ENCODE measurements at places on chromosomes 7 and 10.

DNA sequence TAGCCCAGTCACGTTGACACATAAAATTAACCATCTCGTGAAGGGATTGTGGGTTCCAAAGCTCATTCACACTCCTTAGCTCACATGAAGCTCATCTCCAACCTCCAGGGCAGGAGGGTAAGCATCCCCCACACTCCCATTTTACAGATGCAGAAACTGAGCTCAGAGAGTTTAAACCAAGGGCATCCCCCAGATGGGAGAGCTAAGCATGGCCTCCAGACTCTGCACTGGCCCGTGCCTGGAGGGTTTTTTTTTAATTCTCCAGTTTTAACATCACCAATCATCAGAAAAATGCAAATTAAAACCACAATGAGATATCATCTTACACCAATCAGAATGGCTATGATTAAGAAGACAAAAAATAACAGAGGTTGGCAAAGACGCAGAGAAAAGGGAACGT lies 53.3 kb upstream of the TCF7L2 start:
- no peak for DNase-seq

- DNase-seq, result no peak
Measured at GRCh38 chr7:21383227-21384220, 44.4 kb upstream of the SP4 start.

GRCh38 chr7:121138262-121138933 lies 149.9 kb downstream of the CPED1 start:
- no peak for DNase-seq

- no peak for DNase-seq
Measured at GRCh38 chr7:46909601-46910051, 672.3 kb downstream of the TNS3 start.

DNA sequence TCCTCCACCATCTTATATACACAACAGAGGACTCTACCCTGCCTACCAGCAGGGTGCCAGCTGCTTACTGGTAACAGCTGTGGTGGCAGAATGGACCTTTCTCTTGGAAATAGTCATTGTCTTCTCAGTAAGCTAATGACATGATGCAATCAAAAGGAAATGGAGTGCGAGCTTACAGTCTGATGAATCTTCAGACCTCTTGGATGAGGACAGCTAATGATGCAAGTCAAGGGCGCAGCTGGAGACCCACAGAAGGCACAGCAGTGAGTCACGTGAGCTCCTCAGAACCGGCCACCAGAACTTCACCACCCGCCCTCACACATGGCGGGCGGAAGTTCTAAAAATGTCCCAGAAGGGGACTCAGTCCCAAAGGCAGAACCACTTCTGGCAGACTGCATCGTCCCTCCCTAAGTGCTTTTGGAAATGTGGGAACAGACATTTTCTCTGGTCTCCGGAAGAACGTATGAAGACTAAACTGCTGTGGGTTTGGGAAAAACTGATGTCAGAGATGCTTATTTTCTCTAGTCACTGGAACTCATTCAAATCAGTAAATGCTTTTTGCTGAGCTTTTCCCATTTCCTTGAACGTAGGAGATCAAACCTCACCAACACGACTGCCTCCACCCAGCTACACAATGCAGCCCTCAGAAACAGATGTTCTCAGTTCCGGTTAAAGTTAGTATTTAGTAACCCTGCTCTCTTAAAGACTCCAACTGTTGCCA lies 96.4 kb downstream of the FAS start:
- DNase-seq, result no peak

- DNase-seq, result no peak
Measured at GRCh38 chr7:41573443-41573842, 129.4 kb downstream of the INHBA start.

GRCh38 chr7:115056019-115056418 lies 134.1 kb downstream of the MDFIC start:
- no peak for DNase-seq

- no peak for DNase-seq
Measured at GRCh38 chr7:123979876-123980275, 53.0 kb downstream of the TMEM229A start.

DNA sequence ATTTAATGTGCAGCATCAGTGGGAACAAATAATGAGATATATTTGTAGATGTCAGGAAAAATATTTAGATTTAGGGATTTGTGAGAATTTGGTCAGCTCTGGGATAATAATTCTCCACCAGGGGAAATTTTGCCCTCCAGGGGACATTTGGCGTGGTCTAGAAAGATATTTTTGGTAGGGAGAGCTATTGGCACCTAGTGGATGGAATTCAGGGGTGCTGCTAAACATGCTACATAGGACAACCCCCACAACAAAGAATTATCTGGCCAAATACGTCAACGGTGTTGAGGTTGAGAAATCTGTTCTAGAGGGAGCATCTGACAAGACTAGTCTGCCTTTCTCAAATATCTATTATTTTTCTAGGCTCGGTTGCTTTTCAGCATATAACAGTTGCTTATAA lies 2.1 kb downstream of the ADK start:
- no peak for DNase-seq

DNA sequence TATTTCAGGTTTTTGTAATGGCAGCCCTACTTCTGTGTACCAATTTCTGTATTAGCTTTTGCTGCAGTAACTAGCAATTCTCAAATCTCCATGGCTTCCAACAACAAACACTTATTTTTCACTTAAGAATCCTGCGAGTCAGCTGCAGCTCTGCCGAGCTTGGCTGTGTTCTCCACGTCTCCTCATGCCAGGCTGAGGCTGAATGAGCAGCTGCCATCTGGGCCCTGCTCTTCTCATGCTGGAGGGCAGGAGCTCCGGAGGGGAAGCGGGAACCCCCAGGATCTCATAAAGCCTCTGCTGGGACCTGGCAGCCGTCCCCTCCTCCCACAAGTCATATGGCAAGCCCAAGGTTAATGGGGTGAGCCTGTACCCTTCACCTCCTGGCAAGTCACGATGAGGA lies 591.1 kb downstream of the SDK1 start:
- no peak for DNase-seq

GRCh38 chr7:137305901-137306621 lies 37.5 kb downstream of the PTN start:
- DNase-seq, result no peak

- DNase-seq, result no peak
Measured at GRCh38 chr7:21547501-21547900, 4.7 kb downstream of the DNAH11 start.

GRCh38 chr10:118116715-118117449 lies 70.1 kb upstream of the RAB11FIP2 start:
- no peak for DNase-seq

- DNase-seq, result no peak
Measured at GRCh38 chr10:130341356-130341755, 205.2 kb downstream of the GLRX3 start.

DNA sequence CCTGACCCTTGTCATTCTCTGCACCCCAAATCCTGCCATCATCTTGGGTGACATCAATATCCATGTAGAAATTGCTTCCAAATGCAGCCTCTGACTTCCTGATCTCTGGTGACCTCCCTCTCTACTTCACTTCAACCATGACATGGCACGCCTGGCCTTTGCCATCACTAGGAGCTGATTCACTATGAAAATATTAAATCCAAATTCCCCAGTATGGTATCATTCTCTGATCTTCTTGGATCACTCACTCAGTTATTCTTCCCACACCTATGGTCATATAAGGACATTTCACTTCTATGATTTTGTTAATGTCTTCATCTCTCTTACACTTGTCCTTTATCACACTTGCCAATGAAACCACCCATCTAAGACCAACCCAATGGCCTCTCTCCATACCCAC lies 73.7 kb upstream of the ODAD2 start:
- DNase-seq, result no peak

- DNase-seq, result no peak
Measured at GRCh38 chr10:124824507-124824906, 22.9 kb downstream of the ABRAXAS2 start.

GRCh38 chr7:69434398-69434815 lies 163.9 kb upstream of the AUTS2 start:
- DNase-seq, result no peak

- DNase-seq, result no peak
Measured at GRCh38 chr10:18738835-18739234, 79.6 kb downstream of the ARL5B start.

DNA sequence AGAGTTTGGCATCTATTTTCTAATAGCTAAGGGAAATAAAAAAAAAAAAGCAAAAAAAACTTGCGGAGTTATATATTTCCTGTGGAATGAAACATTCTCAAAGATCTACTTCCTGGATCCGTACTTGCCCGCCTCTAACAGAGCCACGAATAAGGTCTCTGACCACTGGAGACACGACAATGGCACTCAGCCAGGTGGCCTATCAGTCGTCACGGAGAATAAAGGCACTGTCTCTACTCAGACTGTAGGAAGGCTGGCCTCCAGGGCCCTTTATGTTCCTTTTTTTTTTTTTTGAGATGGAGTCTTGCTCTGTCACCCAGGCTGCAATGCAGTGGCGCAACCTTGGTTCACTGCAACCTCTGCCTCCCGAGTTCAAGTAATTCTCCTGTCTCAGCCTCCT lies 58.7 kb downstream of the RGS10 start:
- DNase-seq, result no peak

DNA sequence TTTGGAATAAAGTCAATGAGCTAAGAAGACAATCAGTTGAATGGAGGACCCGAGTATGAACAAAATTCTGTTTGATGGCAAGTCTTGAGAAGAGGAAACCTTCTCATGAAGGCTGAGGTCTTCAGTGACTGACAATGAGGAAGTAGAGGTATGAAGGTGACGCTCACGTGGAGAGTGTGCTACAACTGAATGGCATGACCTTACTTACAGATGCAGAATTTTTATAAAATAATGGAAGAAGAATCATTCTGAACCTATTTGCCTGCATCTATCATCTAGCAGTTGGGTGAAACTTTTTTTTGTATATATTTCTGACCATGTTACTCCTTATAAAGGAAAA lies 19.4 kb upstream of the SP4 start:
- DNase-seq, result no peak

DNA sequence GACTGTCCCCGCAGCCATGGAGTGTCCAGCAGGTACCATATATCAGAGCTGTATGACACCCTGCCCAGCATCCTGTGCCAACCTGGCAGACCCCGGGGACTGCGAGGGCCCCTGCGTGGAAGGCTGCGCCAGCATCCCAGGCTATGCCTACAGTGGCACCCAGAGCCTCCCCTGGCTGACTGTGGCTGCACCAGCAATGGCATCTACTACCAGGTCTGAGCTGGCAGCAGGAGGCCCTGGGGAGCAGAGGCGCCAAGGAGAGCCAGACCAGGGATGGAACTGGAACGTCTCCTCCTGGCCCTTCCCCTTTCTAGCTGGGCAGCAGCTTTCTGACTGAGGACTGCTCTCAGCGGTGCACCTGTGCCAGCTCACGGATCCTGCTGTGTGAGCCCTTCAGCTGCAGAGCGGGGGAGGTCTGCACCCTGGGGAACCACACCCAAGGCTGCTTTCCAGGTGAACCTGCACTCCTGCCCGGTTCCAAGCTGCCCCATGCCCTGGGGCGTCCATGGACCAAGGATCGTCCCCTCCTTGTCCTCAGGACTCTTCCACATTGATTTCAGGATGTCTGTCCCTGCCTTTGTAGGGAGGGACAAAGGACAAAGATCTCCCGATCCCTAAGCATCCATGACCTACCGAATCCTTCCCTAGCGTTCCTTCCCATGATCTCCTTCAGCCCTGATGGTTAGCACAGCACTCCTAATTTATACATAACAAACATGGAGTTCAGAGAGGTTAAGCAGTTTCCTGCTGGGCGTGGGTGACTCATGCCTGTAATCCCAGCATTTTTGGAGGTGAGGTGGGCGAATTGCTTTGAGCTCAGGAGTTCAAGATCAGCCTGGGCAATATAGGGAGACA lies 33.3 kb downstream of the EPHB4 start:
- DNase-seq, result no peak

DNA sequence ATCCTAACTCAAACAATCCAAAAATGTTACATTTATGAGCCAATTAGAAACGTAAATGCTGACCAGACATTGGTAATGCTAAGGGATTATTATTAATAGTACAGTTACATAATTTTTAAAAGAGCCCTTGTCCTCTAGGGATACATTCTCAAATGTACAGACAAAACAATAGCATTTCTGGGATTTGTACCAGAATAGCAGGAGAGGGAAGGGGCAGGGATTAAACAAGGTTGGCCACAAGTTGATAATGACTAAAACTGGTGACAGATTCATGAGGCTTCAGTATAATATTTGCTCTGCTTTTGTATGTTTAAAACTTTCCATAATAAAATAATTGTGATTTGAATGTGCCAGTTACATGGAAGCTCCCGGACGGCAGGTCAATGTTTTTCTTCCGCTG lies 27.0 kb downstream of the HSPA12A start:
- no peak for DNase-seq

- no peak for DNase-seq
Measured at GRCh38 chr10:11113156-11113555, 95.5 kb downstream of the CELF2 start.

GRCh38 chr7:70719125-70719524 lies 412.8 kb upstream of the GALNT17 start:
- DNase-seq, result no peak

DNA sequence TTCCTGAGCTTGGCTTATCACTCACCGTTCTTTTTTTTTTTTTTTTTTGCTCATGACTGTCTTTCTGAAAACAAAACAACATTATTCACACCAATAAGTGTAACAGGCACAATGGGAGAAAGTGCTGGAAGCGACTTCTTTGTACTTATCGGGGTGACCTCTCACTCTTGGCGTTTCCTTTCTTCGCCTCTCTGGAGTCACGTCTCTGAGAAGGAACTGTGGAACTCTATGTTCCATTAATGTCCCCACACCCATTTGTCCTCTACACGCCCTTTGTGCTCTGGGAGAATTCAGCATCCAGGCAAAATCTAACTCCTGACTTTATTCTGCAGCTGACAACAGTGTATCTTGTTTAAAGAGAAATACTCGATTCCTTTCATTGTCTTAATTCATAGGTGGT lies 70.8 kb upstream of the FAM204A start:
- DNase-seq, result no peak

- no peak for DNase-seq
Measured at GRCh38 chr7:127239814-127240213, 12.9 kb downstream of the GRM8 start.

- DNase-seq, result no peak
Measured at GRCh38 chr7:78770422-78771410, 682.8 kb downstream of the MAGI2 start.
